ENCODE measurements at places on chromosomes 11 and 22.

DNA sequence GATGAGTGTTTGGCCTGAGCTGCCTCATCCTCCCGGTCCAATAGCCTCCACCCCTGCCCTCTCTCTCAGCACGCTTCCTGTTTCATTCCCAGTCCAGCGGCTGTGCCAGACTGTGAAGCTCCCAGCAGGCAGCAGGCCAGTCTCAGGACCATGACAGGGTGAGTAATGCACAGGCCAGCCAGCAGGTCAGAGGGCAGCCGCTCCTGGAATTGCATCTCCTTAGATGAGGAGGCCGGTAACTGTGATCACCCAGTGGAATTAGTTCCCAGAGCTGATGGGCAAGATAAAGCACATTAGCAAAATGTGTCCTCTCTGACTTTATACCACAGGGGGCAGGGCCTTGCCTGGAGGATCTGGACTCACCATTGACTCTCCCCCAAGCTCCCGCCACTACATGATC, 251.2 kb downstream of the ETS1 start:
- DNase-seq = peak; percentile 83

DNA sequence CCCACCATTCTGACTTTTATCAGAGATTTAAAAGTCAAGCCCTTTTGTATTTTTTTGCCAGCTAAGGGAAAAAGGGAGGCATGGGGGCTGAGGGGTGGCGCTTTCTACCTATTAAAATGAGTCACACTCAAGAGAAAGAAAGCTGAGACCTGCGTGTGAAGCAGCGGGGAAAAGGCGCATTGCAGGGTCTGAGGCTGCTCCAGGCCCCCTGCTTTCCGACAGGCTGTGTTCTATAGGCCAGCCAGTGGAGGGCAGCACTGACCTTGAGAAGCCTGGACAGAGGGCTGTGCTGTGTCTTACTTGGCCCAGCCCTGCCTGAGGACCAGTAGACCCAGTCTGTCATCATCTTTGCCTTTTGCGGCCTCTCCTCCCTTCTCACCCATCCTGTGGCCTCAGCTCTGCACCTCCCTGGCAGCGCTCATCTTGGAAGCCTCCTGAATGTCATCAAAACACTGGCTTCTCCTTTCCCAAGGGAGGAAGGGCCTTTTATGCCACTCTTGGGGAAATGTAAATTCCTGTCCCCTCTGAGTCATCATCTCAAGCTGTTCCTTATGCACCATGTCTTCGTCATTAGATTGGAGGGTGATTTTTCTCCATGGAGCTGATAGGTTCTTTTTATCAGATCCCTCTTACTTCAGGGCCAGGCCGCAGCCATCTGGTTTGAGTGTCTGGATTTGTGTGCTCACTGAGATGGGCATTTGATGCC, 12.6 kb upstream of the MAPK8IP1 start:
- peak; percentile 89 for DNase-seq

DNA sequence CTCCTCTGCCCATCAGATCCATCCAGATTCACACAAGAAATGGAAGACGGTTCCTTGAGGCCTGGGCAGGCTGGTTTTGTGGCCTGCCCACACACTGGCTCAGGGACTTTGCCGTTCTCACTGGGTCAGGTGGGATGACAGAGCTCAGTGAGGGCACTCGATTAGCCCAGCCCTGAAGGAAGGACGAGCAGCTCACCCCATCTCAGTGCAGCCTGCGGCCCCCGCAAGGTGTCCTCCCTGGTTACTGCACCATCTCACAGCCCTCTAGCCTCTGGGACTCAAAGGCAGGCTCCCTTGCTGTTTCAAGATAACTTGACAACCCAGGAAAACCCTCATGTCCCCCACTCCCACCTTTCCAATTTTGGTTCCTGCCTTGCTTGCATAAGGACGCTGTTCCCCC, 4.2 kb downstream of the SLC16A8 start:
- no peak for DNase-seq

- peak; percentile 21 for DNase-seq
These were observed 42.8 kb upstream of the YWHAH start for GRCh38 chr22:31901388-31902137.

DNA sequence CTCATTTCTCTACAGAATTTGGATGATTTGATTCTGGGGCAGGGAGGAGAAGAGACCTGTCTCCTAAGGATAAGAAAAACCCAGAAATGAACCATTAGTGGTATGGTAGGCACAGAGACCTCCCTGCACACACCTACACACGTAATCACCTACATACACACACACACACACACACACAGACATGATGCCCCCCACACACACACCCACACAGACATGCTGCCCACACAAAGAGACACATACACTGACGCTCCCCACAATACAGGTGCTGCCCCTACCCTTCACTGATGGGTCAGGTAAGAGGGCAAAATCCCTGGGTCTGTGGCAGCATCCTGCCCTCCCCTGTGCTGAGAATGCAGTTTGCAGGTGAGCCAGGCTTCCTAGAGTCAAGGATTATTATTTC, 1.1 kb upstream of the SYT7 start:
- DNase-seq = no peak

DNA sequence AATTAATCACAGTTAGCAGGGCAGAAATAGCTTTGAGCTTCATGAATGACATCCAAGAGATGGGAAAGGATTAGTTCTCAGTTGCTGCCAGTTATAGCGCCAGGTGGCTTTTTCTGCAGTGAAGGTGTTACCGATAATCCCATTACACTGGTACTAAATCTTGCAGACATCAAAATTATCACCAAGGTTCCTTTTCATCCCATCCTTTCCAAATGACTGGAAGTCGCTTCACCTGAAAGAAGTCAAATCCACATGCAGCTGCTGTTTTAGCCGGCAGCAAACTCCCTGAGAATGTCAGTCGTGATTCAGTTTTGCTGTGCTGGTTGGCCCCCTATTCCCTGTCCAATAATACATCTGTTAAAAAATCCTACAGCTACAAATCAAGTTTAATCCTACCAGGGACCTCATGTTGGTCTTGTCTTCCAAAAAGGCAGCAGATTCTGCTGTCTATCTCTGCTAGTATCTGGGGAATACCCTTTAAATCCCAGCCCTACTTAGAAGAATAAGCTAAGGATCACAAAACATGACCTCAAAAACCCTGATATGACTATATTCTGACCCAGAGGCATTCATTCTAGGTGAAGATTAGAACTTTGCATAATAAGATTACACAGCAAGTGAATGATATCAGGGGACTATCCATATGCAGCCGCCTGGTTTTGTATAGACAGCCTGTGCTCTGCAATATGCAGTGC, 31.7 kb downstream of the IMMP1L start:
- DNase-seq = no peak

- no peak for DNase-seq
These were observed 1495.7 kb downstream of the TBC1D22A start for GRCh38 chr22:48258064-48258701.

DNA sequence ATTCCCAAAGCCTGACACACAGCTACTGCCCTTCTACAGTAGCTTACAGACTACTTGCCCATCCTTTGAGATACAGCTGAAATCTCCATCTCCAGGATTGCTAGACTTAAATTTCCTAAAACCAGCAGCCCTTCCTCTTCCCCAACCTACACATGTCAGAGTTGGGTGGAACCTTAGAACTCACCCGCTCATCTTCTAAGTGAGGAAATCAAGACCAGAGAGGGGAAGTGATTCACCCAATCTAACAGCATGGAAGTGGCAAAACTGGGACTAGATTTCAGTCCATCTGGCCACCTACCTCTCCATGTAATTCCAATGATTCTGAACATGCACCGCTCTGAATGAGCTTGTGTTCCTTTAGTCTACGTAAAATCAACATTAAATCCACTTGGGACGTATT, 1.0 kb upstream of the TMEM86A start:
- no peak for DNase-seq

GRCh38 chr11:66789097-66789890, 53.9 kb upstream of the RCE1 start:
- DNase-seq = no peak

GRCh38 chr11:2223153-2223794, 47.1 kb downstream of the ASCL2 start:
- DNase-seq = no peak

- no peak for DNase-seq
These were observed 2.5 kb downstream of the FGF3 start for GRCh38 chr11:69816671-69817070.

DNA sequence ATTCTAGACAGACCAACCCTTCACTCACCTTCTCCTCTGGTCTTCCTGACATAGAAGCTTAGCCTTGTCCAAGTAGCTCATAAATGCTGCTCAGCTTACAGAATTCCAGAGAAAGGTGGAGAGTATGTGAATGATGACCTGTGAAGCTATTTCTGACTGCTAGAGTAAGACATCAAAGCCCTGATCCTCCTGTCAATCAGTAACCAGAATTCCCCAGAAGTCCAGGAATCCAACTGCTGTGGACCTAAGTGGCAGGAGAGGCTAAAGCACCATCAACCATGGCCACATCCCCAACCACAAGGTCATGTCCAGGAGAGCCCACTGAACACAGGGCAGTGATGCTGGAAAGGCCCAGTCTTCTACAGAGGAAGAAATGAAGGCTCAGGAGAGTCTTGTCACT, 2.6 kb downstream of the OR51G2 start:
- no peak for DNase-seq

DNA sequence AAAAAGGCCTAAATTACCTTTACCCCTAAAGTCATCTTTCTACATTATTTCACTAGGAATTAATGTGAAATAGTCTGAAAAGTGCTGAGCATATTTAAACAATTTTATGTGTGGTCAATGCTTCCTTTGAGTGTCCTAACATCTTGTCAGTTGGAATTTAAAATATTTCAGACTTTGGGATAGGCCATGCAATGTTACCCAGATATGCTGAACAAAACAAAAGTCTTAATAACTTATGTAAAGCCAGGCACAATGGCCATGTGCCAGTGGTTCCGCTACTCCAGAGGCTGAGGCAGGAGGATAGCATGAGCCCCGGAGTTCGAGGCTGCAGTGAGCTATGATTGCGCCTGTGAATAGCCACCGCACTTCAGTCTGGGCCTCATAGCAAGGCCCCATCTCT, 137.4 kb downstream of the CADM1 start:
- no peak for DNase-seq

DNA sequence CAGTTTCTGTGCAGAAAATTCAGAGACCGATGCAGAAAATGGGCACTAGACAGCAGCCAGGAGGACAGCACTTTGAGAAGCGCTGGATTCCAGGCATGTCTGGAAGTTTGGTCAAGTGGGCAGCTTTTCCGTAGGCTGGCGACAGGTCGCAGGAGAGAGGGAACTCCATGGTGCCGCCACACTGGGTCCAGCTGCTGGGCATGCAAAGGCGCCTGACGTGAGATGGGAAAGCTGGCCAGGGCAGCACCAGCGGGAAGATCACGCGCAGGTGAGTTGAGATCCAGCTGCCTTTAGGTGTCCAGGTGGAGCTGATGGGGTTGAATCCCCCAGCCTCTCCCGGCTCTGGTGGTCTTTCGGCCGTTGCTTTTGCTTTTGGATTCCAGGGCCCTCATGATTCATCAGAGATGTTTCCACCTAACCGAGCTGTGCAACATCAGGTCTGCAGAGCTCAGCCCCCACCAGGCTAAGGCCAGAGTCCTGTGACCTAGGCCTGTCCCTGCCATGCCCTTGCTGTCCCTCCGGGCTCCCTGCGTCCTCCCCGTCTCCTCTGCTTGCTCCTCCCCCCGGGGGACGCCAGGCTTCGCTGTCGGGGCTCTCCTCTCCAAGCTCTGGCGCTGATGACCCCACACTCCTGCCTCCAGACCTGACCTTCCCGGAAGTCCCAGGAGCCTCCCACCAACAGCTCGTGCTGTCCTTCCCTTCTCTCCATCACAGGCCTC, 1001.7 kb downstream of the BRD1 start:
- DNase-seq = no peak

DNA sequence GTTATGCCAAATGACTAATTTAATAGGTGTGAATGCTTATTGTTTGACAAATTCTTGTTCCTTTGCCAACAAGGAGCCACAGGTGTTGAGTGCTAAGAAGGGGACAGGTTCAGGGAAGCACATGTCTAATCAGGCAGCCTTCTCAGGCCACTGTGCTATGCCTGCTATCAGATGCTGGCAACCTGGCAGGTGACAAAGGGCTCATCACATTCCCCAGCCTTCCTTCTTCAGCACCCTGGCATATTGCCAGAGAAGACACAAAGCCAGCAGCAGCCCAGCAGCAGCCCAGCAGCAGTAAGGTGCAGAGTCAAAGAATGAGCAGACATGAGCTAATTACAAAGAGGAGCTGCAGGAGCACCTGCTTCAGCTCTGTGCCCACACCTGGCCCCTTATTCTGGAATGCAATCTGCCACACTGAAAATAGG, 68.2 kb downstream of the GUCY1A2 start:
- no peak for DNase-seq

- DNase-seq = peak; percentile 49
These were observed 7.4 kb downstream of the ETS1 start for GRCh38 chr11:128579798-128580504.

DNA sequence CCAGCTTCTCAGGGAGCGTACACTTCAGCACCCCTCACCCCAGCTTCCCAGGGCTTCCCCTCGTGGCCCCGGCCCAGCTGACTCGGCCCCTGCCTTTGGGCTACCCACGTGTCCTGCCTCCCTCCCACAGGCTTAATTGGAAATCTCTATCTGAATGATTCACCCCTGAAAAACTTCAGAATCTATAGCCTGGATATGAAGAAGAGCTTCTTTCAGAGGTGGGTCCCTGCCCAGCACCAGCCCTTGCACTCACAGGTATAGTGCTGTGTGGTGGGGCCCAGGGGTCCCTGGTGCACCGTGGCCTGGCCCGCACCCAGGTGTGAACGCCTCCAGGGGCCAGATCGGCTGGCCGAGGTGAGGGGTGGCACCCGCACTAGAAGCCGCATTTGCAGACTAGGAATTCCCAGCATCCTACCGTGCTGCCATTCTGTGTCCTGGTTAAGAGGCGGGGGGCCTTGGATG, 38.4 kb downstream of the B3GAT1 start:
- no peak for DNase-seq

GRCh38 chr22:46072981-46073682, 77.2 kb upstream of the PPARA start:
- no peak for DNase-seq

DNA sequence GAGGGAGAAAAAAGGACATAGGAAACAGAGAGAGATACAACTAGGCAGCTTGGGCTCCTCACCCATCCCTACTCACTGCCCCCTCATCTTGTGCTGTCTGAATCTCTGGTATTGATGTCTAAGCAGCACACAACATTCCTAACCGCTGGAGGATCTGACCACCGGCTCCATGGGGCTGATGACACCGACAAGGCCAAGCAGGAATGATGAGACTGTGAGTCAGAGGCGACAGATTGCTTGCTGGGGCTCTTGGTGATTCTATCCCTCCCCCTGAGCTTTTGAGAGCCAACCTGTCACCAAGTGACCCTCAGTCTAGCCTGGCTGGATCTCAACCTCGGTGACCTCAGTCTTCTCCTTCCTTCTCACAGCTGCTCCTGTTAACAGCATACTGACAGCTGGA, 13.8 kb downstream of the PAMR1 start:
- peak; percentile 72 for DNase-seq
